ENCODE measurements at places on chromosomes 16 and 17.

DNA sequence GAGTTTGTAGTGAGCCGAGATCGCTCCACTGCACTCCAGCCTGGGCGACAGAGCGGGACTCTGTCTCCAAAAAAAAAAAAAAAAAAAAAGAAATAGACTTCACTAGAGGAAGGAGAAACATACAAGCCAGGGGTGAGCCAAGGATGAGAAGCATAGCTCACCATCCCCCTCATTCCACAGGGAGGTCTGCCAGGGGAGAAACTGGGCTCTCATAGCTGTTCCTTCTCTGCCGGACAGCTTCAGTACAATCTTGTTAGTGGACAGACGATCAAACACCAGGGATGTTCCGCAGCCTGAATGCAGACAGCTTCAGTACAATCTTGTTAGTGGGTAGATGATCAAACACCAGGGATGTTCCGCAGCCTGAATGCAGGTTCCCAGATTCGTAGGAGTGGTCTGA is 509.6 kb downstream of the CDH13 start:
- no peak for DNase-seq

GRCh38 chr17:30939051-30939689 is 17.4 kb downstream of the ADAP2 start:
- no peak for DNase-seq

- peak; percentile 41 for DNase-seq
Measured at GRCh38 chr17:45146890-45147580, 1.2 kb upstream of the HEXIM1 start.

- no peak for DNase-seq
Measured at GRCh38 chr17:14372905-14373613, 72.2 kb downstream of the HS3ST3B1 start.

- DNase-seq, result no peak
Measured at GRCh38 chr17:9696279-9697044, 51.1 kb downstream of the USP43 start.

- no peak for DNase-seq
Measured at GRCh38 chr16:74033441-74033995, 263.1 kb upstream of the PSMD7 start.

- peak; percentile 12 for DNase-seq
Measured at GRCh38 chr16:17467923-17468540, 2.7 kb downstream of the XYLT1 start.

DNA sequence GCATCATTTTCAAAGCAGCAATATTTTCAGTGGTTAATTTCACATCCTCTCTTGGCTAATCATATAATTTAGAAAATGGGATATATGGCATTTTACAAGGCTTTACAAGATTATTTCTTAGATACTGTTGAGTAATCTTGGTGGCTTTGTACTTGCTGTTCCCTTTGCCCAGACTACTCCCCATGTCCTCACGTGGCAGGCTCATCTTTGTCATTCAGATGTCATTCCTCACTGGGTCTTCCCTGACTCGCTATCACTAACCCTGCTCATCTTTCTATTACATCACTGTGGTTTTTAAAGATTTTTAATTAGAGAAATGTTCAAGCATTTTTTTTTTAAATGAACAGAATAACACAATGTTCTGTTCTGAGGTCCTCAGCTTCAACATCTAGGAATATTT is 240.0 kb upstream of the IRX5 start:
- DNase-seq, result no peak

GRCh38 chr17:46742565-46743270 is 75.8 kb downstream of the WNT3 start:
- no peak for DNase-seq

- peak; percentile 34 for DNase-seq
Measured at GRCh38 chr17:76527430-76528111, 9.9 kb downstream of the CYGB start.

DNA sequence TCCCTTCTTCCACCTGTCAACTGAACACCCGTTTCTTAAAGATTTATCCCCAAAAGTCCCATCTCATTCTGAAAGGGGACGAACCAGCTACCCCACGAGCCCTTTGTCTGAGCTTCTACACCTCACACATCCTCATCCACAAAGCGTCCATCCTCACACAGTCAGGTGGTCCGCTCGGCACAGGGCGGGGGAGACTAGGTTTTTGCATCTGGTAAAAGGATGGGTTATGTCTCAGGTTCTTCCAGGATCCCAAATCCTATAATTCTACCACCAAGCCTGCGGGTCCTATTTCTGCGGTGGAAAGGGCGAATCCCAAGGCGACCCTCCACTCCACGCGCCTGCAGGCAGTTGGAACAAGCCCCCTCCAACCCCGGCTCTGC is 458 bp downstream of the GFOD2 start:
- DNase-seq, result no peak

DNA sequence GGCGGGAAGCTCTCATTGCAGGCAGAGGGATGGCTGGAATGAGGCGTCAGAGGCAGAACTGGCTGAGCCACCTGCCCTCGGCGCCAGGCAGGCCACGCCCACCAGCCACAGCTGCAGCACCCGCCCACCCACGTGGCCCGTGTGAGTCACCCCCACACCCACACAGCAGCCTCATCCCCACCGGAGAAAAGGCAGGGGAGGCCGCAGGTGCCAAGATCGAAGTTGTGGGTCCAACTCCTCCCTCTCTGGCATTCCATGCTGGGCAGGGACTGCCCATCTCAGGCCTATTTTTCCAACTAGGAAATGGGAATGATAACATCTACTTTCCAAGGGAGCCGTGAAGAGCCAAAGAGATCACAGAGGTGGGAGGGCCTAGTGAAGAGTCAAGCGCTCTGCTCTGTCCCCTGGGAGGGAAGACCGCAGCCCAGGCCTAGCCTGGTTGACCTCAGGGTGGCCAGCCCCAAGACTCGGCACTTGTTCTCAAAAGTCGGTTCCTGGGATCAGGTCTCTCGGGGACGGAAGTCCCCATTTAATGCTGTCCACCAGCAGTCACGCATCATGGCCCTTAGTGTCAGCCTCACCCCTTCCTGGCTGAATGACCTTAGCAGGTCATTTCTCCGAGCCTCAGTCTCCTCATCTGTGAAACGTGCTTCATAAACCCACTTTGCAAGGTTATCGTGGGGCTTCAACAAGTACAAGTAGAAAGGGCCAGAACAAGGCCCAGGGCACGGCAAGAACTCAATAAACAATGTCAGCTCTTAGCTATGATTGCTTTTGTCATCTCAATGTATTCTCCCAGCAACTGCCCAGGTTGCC is at the start of gene TRPV3:
Gene TRPV3 (minus strand): TSS at position 45 of the 816 bp plus-strand sequence. CDS start 2,962 bp downstream, outside the sequence.
- DNase-seq, result peak; percentile 57

DNA sequence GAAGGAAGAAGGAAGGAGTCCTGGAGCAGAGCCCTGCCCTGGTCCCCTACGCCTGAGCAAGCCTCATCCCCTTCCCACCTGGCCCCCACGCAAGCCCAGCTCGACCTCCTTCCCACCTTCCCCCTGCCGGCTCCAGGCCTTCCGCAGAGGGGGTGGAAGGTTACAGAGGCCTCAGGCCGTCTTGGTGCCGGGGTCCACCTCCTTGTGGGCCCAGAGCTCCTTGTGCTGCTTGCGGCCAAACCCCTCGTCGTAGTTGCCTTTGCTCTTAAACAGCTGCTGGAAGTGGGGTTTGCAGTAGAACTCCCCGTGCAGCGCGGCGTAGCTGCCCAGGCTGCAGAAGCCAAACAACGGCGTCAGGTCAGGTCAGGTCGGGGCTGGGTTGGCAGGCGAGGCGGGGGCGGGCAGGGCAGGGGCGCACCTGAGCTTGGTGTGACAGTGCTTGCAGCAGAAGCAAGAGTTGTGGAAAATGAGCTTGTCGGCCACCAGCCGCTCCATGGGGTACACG is 1.5 kb downstream of the LIMD2 start:
- no peak for DNase-seq

GRCh38 chr16:75379911-75380847 is 53.1 kb downstream of the CFDP1 start:
- DNase-seq, result peak; percentile 5

DNA sequence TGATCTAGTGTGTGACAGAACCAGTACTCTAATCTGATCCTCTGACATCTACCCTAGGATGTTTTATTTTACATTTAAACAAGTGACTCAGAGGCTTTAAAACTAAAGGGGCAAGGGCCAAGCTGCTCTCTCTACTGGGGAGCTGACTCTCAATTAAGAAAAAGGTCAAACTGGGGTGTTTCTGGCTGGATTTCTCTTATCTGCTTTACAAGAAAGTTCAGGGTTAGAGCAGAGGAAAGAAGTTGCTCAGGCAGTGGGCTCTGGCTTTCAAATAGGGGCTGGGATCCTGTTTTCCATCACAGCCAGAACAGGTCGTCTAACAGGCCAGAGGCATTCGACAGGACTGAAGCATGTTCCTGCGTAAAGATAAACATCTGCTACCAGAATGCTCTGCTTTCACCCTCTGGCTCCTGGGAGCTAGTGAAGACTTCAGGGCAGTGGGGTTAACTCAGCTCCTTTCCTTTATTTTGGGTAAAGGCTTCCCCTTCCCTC is 8.5 kb downstream of the MMP28 start:
- DNase-seq, result no peak

GRCh38 chr17:12789481-12790248 is at the start of gene ARHGAP44:
Gene ARHGAP44 (plus strand): TSS chr17:12789498. CDS start chr17:12789839, 341 bp downstream.
- no peak for DNase-seq

- peak; percentile 81 for DNase-seq
Measured at GRCh38 chr16:66521951-66522771, 27.8 kb downstream of the TK2 start.

- DNase-seq, result no peak
Measured at GRCh38 chr17:42236760-42237159, 39.4 kb downstream of the STAT5B start.

DNA sequence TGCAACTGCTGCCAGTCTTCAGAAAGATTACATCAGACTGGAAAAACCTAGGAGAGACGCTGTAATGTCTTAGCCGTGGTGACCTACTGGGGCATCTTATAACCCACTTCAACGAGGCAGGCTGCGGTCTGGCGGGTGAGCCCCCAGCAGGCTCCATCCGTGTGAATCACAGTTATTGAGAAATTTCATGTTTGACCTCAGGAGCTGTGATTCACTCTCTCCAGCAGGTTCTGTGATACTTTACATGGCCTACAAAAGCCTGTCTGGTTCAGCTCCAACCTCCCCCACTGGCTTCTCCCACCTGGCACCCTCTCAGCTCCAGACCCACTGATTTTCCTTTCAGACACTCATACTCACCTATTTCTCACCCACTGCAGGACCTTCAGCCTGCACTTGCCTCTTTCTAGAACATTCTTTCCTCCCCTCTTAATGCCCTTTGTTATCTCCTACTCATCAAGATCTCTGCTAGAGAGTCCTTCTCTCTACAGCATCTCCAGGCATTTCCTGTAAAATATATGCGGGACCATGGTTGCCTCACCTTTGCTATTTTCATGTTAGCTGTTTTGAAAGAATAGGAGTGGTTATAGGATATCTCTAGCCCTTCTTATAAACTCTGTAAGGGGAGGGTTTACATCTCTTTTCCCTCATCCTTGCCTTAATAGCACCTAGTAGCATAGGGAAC is 227.9 kb downstream of the MAF start:
- DNase-seq, result no peak

GRCh38 chr16:29738514-29738913 is 7.3 kb downstream of the C16orf54 start:
- DNase-seq, result no peak

- DNase-seq, result no peak
Measured at GRCh38 chr16:54048586-54049495, 237.7 kb downstream of the IRX3 start.

DNA sequence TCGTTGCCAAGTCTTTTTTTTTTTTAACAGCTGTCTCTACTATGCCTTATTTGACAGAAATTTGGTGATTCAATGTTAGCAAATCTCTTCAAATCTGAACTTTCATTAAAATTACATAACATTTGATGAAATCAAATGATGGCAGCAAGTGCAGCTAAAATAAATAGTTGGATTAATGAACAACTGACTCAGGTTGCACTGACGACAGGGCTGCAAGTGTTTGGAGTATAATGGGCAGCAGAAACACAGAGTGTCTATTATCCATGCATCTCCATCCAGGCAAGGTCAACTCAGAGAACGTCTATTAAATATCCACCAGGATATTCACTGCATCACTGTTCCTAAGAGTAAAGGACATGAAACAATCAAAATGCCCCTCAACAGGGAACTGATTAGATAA is 109.8 kb downstream of the SLC39A11 start:
- no peak for DNase-seq

DNA sequence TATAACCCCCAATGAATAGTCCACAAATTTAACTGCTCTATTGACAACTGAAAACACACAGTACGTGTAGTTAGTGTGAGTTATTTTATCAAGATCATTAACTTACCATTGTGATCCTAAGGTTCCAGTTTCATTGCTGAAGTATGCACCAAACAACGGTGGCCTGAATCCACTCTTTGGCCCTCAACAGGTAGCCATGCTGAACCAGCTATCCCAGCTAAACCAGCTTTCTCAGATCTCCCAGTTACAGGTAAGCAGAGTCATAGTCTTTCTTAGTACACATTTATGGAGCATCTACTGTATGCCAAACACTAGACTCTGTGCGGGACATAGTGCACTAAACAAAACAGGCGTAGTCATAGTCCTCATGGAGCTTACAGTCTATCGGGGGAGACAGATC is 40.3 kb upstream of the SLC5A11 start:
- DNase-seq, result no peak

DNA sequence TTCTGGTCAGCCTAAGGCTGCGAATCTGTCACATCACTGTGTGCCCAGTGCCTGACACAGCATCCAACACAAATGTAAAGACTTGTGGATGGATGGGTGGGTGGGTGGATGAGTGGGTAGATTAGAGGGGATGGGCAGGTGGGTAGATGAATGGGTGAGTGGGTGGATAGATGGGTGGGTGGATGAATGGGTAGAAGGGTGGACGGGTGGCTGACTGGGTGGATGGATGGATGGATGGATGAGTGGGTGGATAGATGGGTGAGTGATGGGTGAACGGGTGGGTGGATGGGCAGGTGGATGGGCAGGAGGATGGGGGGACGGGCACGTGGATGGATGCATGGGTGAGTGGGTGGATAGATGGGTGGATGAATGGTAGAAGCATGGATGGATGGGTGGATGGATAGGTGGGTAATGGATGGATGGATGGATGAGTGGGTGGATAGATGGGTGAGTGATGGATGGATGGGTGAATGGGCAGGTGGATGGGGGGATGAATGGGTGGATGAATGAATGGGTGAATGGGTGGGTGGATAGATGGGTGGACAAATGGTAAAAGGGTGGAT is 31.1 kb upstream of the ZFPM1 start:
- no peak for DNase-seq

GRCh38 chr16:27204312-27204915 is 1.1 kb downstream of the KDM8 start:
- DNase-seq, result no peak

- DNase-seq, result no peak
Measured at GRCh38 chr17:76137351-76138233, 3.5 kb downstream of the FOXJ1 start.

DNA sequence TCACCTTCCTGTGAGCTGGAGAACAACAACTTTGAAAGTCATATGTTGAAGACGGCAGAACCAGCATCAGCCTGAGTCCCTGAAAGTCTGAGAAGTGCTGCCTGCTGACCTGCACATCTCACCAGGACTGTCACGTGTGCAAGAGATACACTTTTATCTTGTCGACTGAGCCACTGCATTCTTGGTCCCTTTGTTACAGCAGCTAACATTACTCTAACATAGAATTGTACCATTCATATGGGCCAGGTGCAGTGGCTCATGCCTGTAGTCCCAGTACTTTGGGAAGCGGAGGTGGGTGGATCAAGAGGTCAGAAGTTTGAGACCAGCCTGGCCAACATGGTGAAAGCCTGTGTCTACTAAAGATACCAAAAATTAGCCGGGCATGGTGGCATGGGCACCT is 40.1 kb downstream of the MARCHF10 start:
- DNase-seq, result no peak
